Hematopoietic multipotent progenitor cell treated with erythropoietin and hydrocortisone succinate and interleukin-3 and kit ligand, for 6 days (in vitro differentiated cells): ENCODE measurements at places on chromosomes 2 and 18.

GRCh38 chr2:238473014-238473413, 46.3 kb downstream of the ASB1 start:
- DNase-seq, result no peak

DNA sequence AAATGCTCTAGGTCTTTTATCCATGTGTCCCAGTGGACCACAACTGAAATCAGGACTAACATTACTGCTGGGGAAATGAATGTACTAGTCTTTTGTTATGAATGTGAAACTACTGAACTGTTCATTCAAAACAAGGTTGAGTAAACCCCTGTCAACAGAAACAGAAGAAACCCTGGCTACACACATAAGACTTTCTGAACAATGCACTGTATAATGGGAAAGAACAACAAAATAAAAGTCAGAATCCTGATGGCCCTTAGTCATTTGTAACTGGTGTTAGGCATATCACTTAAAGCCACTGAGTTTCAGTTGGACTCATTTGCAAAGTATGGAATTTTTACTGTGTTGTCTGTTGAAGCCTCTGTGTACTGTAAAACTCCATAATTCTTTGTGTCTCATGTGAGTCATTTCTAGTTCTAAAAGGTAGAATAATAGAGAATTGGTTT, 77.0 kb upstream of the UBXN4 start:
- no peak for DNase-seq

DNA sequence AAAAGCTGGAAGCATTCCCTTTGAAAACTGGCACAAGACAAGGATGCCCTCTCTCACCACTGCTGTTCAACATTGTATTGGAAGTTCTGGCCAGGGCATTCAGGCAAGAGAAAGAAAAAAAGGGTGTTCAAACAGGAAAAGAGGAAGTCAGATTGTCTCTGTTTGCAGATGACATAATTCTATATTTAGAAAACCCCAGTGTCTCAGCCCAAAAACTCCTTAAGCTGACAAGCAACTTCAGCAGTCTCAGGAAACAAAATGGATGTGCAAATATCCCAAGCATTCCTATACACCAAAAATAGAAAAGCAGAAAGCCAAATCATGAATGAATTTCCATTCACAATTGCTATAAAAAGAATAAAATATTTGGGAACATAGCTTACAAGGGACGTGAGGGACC, 11.1 kb downstream of the SLC8A1 start:
- DNase-seq, result peak; percentile 13

DNA sequence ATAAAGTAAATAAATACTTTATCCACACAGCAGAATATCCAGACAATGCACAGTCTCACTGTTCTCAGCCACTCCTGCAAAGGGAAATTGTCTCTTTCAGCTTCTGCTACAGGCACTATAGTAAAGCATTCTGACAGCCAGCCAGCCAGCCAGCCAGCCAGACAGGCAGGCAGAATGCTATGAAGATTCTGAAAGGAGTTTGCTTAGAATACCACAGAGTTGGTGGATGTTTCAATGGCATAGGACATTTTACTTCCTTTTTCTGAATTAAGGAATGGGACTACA, 116.1 kb upstream of the CYP26B1 start:
- no peak for DNase-seq

DNA sequence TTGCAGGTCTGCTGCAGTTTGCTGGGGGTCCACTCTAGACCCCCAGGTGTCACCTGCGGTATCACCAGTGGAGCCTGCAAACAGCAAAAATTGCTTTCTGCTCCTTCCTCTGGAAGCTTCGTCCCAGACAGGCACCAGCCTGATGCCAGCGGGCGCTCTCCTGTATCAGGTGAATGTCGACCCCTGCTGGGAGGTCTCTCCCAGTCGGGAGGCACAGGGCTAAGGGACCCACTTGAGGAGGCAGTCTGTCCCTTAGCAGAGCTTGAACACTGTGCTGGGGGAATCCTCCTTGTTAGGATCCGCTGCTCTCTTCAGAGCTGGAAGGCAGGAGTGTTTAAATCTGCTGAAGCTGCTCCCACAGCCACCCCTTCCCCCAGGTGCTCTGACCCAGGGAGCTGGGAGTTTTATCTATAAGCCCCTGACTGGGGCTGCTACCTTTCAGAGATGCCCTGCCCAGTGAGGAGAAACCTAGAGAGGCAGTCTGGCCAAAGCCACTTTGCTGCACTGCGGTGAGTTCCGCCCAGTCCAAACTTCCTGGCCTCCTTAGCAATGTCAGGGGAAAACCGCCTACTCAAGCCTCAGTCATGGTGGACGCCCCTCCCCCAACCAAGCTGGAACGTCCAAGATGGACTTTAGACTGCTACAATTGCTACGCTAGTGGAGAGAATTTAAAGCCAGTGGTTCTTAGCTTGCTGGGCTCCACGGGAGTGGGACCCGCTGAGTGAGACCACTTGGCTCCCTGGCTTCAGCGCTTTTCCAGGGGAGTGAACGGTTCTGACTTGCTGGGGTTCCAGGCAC, 652.5 kb downstream of the KCNJ3 start:
- no peak for DNase-seq

DNA sequence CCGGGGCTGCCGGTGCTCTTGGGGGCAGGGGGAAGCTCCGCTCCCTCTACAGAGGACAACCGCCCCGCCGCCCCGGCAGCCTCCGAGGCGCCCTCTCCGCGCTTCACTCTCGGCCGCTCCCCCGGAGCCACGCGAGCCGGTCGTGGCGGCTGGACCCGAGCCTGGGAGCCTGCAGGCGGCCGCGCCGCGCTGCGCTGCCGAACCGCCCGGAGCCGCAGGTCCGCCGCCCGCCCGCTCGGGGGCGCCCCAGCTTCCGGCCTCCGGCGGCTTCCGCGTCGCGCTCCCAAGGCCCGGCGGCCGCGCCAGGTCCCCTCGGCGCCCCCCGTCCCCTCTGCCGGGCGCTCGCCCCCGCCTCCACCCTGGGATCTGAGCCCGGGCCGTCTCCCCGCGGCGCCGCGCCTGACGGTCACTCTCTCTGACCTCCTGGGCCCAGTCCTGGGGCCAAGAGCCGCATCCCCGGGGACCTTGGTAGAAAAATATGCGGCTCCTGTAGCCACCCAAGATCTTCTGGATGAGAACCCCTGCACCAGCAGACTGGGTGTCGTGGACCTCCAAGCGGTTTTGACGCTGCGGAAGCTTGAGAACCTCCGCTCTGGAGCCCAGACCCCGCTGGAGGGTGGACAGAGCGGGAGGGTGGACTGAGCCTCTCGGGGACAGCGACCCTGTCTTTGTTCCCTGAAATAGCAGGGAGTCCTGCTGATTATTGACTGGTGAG, 44.3 kb downstream of the SERTAD2 start:
- peak; percentile 81 for DNase-seq

DNA sequence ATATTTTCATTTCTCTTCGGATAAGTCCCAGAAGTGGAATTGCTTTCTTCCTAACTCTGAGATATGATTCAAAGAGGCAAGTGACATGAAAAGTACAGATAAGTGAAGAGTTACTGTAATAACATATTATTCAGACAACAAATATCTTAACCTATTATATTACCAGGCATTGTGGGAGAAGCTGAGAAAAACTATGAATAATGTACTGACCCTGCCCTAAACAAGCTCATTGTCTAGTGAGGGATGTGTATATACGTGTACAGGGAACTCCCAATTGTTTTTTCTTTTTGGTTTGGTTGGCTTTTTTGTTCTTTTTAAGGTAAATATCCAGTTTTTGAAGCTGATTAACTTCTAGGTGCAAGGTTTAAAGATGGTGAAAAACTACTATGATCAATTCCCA, 26.5 kb downstream of the NCKAP1 start:
- DNase-seq, result no peak

DNA sequence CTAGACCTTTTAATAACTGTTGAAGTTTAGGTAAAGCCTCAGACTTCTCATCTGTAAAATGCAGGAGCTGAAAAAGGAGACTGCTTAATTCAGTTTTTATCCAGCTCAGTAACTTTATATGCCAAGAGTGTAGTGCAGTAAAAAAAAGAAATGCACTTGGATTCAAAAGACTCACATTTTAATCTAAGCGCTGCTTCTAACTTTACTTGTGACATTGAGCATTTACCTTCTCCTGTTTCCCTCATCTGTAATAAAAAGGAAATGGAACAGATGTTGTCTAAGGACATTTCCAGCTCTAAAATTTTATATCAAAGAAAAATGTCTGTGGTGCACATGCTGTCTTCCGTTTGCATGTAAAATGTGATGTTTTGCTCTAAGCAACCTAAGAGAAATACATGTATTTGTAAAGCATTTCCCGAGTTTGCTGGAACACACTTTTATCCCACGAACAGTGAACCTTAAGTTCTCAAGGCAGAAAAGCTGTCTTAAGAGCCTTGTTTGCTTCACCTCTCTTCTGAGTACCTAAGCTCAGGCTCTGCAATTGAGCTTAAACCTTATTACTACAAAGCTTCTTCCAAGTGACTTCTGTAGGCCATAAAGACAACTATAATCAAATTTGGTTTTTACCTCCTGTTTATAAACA, 24.2 kb upstream of the TANK start:
- DNase-seq, result peak; percentile 25

DNA sequence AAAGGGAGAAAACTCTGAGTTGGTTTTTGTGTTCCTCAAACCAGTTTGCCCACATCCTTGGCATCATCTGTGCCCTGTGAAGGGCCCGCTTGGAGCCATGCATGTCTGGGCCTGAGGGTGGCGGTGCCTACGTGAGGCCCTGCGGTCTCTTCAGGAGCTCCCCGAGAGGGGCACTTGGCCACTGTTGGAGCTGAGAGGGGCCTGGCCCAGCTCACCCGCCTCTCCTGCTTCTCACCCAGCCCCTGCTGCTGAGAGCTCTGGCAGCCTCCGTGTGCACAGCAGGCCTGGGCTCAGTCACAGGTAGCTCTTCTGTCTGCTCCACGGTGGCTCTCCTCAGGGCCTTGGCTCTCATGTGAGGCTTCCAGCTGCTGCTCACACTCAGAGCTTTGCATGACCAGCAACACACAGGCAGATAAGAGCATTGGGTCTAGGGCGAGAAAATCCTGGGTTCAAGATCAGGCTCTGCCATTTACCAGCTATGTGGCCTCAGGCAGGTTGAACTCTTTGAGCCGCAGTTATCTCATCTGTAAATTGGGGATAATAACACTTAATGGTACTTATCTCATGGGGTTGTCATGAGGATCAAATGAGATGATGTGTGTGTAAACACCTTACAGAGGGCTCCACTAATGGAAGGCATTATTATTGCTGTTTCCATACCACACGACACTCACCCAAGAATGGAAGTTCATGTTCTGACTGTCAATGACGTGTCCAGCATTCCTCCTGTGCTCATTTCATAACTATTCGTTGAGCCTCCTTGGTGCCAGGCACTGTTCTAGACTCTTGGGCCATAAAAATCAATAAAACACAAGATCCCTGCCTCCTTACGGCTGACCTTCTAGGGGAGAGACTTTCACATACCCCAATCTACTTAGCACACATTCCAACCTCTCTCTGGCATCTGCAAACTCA, 41.6 kb upstream of the PLB1 start:
- no peak for DNase-seq

GRCh38 chr2:20438334-20439192, 8.3 kb upstream of the RHOB start:
- no peak for DNase-seq

- DNase-seq, result no peak
Measured at GRCh38 chr18:59196161-59196725, 23.7 kb upstream of the GRP start.

GRCh38 chr2:210553373-210553772, 3.0 kb upstream of the CPS1 start:
- DNase-seq, result no peak

DNA sequence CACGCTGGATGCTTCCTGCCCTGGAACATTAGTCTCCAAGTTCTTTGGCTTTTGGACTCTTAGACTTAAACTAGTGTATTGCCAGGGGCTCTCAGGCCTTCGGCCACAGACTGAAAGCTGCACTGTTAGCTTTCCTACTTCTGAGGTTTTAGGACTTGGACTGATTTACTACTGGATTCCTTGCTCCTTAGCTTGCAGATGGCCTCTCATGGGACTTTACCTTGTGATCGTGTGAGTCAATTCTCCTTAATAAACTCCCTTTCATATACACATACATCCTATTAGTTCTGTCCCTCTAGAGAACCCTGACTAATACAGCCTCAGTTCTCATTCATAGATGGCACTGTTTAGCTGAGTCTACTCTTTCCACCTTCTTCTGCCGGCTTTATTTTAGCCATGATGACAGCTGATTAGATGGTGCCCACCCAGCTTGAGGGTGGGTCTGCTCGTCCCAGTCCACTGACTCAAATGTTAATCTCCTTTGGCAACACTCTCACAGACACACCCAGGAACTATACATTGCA, 389.1 kb downstream of the NYAP2 start:
- no peak for DNase-seq
